ENCODE measurements at places on chromosomes 5 and 9. TPM values are rescaled to one million over a fixed set of nuclear protein-coding genes. Genes with fewer than 3 reads are reported as not detected.

The ZNF300 gene
- total RNA-seq, result 3.8 TPM

The BARHL1 gene
- not detected for total RNA-seq

The TRIM7 gene
- total RNA-seq, result 11.4 TPM

The SCGB3A2 gene
- total RNA-seq, result not detected

The TTLL11 gene
- total RNA-seq, result 31.2 TPM

The TAF11L4 gene
- total RNA-seq, result not detected

The BHMT2 gene
- total RNA-seq, result 14.2 TPM

The NR4A3 gene
- 36.9 TPM for total RNA-seq

The SOHLH1 gene
- total RNA-seq, result not detected

The TMC1 gene
- total RNA-seq, result not detected

The CKMT2 gene
- total RNA-seq, result 16.8 TPM
